Amniotic stem cell (primary cell): ENCODE measurements at places on chromosomes 4 and X.

DNA sequence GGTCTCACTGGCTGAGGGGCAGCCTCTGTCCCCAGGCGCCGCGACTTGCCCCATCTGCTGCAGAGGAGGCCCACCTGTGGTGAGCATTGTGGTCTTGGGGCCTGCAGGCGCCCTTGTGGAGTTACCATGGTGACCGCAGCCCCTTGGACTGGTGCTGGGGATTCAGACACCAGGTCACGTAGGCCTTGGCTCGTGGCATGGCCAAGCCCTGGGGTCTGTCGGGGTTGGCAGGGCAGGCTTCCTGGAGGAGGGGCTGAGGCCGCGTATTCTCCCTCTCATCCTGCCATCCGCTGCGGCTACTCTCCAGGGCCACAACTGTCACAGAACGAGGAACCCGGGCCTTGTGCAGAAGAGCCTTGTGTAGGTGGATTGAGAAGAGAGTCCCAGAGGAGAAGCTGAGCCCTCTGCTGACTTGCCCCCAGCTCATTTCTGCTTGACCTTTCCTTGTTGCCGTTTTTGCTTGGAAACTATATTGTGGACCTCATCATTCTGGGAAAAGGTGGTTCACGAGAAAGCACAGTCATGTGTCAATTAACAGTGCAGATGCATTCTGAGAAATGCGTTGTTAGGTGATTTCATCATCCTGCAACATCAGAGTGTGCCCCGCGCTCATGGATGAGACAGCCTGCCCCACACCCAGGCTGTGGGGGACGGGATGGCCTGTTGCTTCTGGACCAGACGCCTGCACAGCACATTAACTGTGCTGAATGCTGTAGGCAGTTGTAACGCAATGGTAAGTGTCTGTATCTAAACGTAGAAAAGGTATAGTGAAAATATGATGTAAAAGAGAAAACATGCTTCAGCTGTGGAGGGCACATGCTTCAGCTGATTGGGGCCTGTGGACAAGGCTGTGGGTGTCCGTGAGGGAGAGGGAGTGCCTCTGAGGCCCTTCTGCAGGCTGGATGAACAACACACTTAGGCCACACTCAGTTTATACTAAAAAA is 38.5 kb downstream of the TRMT44 start:
- DNase-seq = no peak

- DNase-seq = peak; percentile 24
Measured at GRCh38 chrX:63513825-63514568, 162.9 kb upstream of the SPIN4 start.

DNA sequence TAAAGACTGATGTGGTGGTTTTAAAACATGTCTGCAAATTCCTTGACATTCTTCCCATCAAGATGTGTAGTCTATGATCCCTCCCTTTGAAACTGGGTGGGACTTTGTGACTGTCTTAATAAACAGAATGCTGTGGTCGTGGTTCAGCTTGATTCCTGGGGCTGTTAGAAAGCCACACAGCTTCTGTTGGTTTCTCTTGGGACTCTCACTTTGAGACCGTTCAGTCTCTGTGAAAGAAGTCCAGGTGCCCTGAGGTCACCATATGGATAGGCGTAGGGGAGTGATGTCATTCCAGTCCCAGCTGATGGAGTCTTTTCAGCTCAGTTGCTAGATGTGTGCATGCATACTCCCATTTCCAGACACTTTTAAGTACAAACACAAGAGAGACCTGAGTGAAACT is 216.6 kb downstream of the KDR start:
- DNase-seq = no peak

DNA sequence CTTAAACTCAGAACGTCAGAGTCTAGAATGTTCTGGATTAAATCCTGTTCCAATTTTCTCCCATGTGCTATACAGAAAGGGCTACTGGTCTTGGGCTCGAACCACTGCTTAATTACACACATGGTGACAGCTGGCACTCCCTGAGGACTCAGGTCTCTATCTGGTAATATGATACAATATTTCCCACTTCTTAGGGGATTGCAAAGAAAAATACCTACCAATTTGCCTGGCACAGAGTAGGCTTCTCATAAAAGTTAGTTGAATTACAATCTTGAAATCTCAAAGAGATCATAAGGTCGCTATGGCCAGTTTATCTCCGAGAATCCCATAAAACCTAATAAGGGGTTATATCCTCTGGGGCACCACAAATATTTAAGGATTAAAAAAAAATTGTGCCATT is 8.6 kb downstream of the GPM6B start:
- no peak for DNase-seq

- DNase-seq = no peak
Measured at GRCh38 chrX:47828984-47829383, 7.7 kb upstream of the ZNF81 start.

- DNase-seq = no peak
Measured at GRCh38 chrX:153862369-153863250, 23.4 kb downstream of the L1CAM start.

DNA sequence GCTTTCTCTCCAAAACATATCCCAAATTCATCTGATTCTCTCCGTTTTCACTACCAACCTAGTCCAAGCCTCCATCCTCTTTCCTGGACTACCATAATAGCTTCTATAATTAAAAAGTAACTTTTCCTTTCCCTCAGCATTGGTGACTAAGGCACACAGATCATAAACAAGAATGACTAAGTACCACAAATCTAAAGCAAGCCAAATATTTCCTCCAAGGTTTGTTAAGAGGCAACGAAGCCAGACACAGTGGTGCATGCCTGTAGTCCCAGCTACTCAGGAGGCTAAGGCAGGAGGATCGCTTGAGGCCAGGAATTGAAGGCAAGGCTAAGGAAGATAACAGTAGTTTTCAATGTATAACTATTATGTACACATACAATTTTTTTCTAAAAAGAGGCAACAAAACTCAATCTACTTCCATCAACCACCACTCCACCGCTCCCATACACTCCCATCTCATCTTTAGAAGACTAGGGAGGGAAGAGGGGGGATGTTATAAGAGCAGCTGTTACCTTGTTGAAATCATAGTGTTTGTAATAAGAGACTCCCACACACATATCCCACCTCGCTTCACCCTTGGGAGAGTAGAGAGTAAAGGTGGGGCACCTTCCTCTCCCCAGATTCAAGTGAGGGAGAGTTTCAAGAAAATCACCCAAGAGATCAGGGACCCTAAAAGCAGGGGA is 4.2 kb upstream of the JCHAIN start:
- DNase-seq = no peak

DNA sequence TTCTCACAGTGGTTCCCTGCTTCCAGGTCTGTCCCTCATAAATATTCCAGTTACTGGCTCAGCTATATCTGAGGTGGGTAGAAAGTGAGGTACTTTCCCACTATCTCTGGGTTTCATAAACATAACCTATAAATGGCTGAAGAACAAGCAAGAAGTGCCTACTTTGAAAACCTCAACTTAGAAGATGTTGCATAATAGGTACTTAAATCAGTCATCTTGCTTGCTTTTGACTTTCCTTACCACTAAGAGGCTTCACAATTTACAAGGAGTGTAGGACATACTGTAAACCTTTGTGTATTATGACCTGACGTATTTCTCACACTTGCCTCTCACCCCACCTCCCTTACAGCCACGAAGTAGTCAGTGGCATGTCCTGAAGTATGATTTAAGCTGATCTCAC is 145.9 kb downstream of the PCDH19 start:
- DNase-seq = no peak

- no peak for DNase-seq
Measured at GRCh38 chr4:154485127-154485773, 6.3 kb downstream of the DCHS2 start.

DNA sequence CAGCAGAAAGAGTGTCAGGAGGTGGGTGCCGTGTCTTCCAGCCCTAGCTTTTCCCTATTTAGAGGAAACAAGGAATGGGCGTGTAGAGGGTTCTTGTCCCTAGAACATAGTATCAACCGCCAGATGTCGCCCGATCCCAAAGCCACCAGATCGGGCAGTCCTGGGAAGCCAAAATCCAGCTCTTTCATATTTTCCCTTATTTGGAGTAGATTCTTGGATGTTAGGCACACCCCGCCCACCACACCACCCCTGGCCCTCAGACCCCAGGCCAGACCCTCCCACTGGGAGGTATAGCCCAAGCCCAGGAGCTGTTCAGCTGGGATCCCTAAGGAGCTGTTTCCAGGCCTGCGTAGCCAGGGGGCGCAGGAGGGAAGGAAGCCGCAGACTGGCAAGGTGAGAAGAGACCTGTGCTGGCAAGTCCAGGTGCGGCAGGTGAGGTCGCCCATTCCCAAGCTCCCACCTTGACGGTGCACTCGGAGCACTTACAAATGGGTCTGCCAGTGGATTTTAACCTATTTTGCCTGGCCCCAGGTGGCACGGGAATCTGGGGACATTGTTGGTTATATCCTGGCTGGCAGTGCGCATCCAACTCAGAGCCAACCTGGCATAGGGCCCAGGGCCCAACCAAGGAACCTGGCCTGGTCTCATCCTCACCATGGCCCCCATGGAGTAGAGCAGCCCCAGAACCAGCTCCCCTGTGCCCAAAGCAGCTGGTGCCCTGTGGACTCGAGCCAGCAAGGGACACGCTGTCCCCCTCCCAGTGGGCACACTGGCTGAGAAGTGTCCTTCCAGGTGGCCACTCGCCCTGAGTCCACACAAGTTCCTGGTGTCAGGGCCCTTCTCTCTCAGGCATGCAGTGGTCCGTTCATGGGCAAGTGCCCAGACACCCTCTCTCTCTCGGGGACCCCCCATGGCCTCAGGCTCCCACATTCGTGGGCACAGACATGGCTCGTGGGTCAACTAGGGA is 811 bp downstream of the FLNA start:
- DNase-seq = peak; percentile 60

- DNase-seq = no peak
Measured at GRCh38 chr4:17082186-17082585, 183.7 kb upstream of the LDB2 start.

DNA sequence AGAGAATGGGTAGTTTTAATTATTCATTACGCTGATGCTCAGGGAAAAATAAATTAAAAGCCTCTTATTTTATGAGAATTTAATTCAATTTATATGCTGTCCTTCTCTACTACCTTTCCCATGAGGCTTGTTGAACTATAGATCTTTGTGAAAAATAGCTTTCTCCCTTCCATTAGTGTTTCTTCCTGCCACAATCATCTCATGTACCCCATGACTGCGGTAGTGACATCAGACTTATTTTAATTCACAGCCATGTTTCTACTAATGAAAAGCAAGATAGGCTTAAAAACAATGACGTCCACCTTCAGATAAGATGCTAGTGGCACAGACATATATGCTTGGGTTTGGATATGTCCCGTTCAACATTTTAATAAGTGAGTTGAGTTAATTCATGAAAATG is 87.4 kb upstream of the TMEM47 start:
- DNase-seq = no peak

DNA sequence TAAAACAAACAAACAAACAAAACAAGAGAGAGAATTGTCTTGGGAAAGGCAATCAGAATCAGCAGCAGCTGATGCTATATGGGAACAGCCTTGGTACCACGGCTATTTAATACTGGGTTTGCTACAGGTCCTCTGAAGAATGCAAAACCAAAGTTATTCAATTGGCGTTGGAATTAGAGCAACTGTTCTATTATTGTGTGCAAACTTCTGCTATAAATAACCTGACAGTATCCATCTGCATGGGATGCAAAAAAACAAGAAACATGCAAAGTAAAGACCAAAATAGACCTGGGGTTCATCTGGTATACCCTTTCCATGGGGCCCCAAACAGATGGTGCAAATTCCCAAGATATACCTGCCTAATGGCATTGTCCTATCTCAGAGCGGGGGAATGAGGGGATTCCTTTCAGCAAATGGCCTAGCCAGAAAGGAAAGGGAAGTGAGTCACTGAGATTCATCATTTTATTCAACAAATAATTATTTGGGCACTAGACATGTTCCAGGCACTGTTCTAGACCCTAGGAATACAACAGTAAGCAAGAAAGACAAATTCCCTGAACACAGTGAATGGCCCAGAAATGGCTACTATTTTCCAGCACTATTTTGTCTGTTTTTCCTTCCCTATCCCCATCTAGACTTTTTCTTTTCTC is 268.9 kb downstream of the FBXW7 start:
- DNase-seq = no peak

DNA sequence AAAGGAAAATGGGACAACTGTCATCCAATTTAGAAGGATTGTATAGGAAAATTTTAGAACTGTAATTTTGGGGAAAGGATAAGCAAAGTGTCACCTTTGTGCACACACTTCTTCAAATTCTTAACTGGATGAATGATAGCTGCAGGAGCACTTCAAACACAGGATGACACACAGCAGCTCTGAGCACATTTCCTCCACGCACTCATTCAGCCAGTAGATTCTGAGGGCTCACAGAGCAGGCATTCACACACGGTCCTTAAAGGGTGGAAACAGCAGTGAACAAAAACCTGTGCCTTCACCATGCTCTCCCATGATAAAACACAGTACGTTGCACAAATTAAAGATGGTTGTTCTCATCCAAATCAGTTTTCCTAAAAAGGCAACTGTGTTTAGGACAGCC is 38.5 kb upstream of the KLF3 start:
- DNase-seq = no peak

- no peak for DNase-seq
Measured at GRCh38 chr4:185775792-185776555, 36.0 kb downstream of the SORBS2 start.

- no peak for DNase-seq
Measured at GRCh38 chr4:100360211-100360610, 157.6 kb downstream of the EMCN start.

DNA sequence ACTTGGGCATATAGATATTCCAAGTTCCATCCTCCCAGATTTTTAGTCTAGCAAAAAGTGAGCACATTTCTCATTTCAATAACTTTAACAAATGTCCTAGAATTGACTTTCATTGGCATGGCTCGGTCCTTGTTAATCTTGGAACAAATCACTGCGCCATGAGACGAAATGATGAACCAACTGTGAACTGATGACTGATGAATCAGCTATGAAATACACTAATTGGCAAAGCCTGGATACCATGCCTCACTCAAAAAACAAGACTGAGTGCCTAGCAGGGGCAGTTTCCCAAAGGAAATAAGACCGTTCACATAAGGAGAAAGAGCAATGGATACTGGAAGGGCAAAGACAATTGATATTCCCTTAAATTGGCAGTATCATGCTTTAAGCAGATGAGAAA is 248.6 kb upstream of the VEGFC start:
- DNase-seq = no peak

DNA sequence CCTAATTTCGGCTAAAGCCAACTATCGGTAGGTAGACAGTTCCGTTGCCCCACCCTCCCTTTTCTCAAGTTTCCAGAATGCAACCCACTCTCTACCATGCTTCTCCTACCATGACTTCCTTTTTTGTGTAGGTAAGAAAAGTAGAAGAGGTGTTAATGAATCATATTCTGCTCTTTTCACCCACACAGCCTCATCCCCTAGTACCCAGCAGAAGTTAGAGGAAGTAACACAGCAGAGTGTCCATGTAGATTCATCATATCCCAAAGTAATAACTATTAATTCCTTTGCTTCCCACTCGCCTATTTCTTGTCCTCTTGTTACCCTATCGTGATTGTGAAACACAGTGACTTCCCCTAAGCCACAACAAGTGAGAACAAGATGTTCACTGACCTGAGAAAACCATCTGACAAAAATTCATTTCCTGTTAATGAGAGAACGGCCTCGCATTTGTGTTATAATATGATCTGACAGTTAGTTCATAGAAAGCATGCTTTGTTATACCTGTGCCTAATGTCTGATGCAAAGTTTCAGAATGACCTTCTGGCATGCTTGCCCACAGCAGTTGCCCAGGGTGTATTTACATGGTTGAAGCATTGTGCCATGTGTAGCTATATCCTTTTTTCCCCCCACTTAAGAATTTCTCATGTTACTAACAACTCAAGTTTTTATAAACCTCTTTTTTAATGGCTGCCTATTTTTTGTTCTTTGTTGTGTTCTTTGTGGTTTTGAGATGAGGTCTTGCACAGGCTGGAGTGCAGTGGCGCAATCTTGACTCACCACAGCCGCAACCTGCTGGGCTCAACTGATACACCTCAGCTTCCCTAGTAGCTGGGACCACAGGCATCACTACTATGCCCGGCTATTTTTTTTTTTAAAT is 185.6 kb downstream of the RAP1GDS1 start:
- no peak for DNase-seq
